Tibial artery (tissue), 4 donors: ENCODE measurements at places on chromosomes 4 and X.

GRCh38 chrX:50677789-50678188 is 136.2 kb downstream of the SHROOM4 start:
- DNase-seq, result no peak

DNA sequence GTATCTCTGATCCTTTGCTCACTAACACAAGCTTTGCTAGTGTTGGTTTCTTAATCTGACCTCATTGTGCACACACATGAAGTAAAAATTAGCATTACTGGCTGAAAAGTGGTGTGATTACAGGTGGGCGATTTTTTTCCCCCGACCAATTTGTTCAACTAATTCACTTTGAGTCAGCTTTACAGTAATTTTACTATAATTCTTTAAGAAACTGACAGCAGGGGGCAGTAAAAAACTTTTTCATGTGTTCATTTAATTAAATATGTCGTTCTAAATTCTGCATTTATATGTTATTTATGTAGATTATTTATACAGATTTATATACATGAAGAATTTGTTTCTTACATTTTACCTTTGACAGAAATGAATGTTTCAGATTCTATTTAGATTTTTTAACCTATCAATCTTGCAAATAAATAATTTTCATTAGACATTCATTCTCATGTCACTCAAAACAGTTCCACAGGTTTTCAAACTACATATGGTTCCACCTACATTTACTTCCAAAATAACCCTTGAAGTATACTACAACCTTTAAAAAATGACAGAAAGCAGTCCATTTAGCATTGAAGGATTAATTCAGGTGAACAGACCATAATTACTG is 17.5 kb downstream of the PALLD start:
- DNase-seq, result no peak

- DNase-seq, result no peak
Observed at GRCh38 chr4:75630937-75631329, 605 bp upstream of the CDKL2 start.

DNA sequence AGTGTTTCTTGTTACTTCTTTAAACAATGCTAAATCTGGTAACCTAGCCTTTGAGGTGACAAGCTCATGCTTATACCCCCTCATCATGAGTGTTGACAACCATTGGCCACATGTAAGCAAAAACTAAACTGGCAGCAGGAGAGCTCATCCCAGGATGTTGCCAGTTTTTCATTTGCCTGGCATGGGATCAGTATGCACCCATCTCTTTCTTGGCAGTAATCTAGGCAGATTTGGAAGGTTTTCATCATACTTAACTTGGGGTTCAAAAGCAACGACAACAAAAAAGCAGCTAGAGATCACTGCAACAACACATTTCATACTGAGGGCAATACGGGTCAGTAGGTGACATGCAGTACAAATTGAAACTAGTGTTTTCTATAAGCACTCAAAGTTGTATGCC is 122.0 kb downstream of the PPA2 start:
- DNase-seq, result no peak

GRCh38 chr4:72209600-72209999 is 177.8 kb downstream of the NPFFR2 start:
- no peak for DNase-seq

DNA sequence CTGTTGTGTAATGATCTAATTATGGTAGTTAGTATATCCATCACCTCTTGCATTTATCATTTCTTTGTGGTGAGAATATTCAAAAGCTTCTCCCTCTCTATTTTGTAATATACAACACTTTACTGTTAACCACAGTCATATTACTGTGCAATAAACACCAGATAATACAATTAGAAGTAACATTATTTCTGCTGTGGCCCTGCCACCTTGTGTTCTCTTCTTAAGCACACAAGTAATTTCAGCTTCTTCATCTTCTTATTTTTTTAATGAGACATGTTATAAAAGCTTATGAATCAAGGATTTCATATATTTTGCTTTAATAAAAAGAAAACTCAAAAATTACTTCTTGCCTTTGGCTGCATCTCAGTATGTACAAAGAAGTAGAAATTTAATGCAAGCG is 675.2 kb upstream of the INTU start:
- DNase-seq, result no peak

GRCh38 chr4:94345266-94345665 is 2.6 kb upstream of the HPGDS start:
- DNase-seq, result no peak

- DNase-seq, result no peak
Observed at GRCh38 chr4:62018537-62018936, 818.4 kb downstream of the ADGRL3 start.

DNA sequence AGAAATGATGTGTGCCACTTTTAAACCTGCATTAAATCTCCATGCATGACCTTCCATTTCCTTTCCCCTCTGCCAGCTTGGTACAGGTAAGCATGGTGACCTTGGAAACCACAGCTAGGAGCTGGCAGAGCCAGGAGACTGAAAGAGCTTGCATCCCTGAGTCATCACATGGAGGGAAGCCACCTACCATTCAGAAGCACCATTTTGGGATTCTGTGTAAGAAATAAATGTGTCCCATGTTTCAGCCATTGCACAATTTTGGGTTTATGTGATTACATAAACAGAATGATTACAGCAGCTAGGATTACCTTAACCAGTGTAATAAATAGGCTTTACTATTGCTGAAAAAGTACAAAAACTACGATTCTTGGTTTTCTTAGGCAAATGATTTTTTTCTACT is 17.3 kb upstream of the CCDC149 start:
- no peak for DNase-seq

- no peak for DNase-seq
Observed at GRCh38 chrX:20432746-20433387, 166.2 kb upstream of the RPS6KA3 start.

DNA sequence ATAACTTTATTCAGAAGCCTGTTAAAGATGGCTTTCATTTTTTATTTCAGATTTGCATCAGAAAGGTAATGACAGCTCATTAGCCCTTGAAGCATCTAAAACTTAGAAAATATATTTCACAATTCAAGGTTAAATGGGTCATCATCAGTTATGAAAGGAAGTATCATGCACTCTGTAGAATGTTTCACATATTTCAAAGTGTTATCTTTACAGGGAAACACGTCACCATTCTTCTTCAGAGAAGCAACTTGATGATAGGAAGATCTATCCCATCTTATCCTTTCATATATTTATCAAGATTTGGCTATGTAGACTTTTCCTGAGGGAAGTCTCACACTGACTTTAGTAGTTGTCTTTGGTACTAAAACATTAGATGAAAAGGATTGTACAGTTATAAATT is 277.8 kb downstream of the TENM3 start:
- no peak for DNase-seq

GRCh38 chr4:3705236-3705987 is 60.8 kb upstream of the ADRA2C start:
- DNase-seq, result no peak

GRCh38 chr4:171629737-171630136 is 183.5 kb upstream of the GALNTL6 start:
- DNase-seq, result no peak

DNA sequence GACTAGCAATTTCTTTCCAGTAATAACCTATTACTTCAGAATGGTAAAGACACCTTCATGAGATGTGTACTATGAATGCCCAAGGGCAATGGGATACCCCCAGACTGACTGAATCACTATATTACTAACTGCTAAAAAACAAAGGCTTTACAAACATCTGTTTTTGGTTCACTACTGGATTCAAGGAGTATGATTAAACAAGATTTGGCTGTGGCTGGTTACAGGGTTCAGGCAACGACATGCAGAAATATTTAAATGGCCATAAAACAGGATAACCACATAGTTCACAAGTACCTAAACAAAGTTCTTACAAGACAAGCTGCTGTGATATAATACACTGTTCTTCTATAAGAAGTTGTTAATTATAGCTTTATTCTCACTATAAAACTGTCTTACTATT is 128.2 kb downstream of the FRYL start:
- no peak for DNase-seq

- no peak for DNase-seq
Observed at GRCh38 chrX:29726811-29727210, 488.6 kb upstream of the MAGEB2 start.

DNA sequence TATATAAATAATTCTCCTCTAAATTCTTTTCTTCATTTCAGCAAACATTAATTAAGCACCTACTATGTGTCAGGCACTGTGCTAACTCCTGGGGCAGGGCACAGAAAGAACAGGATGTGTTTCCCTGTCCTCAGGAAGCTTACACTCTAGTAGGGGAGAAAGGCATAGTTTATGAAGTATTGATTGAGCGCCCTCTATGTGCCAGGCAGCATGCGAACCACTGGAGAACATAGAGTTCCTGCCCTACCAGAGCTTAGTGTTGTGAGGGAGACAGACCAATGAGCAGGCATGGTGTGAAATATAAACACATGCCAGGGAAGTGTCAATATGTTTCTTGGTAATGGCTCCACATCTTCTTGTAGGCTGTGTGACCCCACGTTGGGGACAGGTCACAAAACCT is 3.7 kb downstream of the ADGRG4 start:
- no peak for DNase-seq

DNA sequence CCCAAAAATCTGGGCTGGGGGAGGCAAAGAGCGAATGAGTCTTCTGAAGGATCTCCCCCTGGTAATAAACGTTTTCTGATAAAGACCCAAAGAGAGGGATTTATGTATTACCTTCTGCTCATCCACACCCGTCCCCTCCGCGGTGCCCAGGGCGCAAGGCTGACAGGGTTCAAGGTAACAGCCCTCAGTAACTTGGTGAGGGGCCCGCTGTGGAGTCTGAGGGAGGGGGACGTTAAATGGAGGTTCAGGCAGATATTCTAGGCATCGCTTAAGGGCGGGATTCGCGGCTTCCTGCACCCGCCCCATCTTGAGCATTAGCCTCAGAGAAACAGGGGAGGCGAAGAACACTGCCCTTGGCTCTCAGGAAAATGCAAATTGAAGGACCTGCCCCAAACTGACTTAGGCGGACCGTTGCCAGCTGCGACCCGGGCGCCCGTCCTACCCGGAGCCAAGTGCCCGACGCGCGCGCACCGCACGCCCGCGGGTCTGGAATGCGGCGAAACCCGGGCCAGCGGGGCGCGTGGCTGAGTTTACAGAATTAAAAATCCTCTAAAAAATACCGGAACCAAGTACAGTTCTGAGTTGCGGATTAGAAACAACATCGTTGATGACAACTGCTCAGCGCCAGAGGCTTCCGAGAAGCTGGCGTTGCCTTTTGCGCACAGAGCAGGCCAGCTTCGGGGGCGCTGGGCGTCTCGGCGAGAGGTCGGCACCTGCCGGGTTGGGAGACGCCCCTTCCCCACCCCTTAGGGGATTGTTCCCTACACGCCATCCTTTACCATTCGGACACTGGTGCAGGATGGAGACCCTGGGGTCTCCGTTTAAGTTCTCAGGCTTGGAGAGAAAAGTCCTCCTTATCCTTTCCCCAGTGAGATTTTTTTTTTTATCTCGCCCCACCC is 2.8 kb downstream of the HELT start:
- DNase-seq, result no peak

DNA sequence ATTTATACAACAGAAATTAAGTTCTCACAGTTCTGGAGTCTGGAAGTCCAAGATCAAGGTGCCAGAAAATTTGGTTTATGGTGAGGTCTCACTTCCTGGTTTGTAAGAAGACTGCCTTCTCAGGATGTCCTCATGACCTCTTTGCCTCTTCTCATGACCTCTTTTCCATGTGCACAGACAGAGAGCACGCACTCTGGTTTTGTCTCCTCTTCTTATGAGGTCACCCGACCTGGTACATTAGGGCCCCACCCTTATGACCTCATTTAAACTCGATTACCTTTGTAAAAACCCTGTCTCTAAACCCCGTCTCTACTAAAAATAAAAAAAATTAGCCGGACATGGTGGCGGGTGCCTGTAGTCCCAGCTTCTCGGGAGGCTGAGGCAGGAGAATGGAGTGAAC is 155.9 kb downstream of the KIT start:
- DNase-seq, result no peak

DNA sequence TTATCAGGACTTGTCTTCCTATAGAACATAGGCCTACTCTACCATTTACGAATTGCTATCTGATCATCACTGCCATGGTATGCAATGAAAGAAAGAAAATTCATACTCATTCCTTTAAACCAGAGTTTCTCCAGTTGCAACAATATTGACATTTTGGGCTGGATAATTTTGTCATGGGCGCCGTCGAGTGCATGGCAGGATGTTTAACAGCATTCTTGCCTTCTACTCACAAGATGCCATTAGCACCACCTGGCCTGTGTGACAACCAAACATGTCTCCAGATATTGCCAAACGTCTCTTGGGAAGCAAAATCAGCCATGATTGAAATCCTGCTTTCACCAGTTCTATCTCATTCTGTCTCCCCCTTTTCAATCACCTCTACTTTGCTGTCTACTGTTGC is 63.6 kb upstream of the ARHGAP24 start:
- DNase-seq, result no peak
